ENCODE measurements at places on chromosomes 4 and X. TPM values are rescaled to one million over a fixed set of nuclear protein-coding genes. Genes with fewer than 3 reads are reported as not detected.

GRCh38 chr4:86280246-86280645 lies 79.6 kb downstream of the MAPK10 start:
- no peak overlapping the region for H3K27ac ChIP-seq
- no peaks in the 10 kb centered on the region for H3K36me3 ChIP-seq
- no peak for DNase-seq
- H3K4me1 ChIP-seq, result no peaks in the 10 kb centered on the region
- no peak overlapping the region for H3K4me3 ChIP-seq
- no peaks in the 10 kb centered on the region for H3K27me3 ChIP-seq

DNA sequence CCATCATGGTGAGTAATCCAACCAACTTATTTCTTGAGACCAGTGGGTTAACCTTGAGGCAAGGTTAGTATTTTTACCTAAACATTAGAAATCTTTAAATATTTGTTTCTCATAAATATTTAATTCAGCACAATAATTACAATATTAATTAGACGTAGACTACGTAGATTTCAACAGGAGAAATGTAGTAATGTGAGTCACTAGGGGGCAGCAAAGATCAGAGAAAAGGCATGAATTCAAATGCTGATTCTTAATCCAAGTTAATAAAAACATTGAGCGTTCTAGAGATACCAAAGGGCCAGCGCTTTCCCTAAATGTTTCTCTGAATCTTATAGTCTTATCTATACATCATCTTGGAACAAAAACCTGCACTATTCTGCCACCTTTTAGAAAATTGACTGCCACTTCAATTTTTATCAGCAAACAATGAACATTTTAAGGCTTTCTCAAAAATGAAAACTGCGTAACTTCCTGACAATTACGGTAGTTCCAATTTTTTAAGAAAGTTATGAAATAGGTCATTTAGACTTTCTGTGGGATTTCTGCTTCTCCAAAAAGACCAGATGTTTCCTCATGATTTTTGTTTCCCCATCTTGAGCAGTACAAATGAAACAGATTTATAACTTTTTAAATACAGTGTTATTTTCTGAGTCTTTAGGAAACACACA lies 180.7 kb downstream of the GASK1B start:
- no peaks in the 10 kb centered on the region for H3K4me1 ChIP-seq
- no peak overlapping the region for H3K27ac ChIP-seq
- no peaks in the 10 kb centered on the region for H3K36me3 ChIP-seq
- DNase-seq, result no peak
- no peak overlapping the region for H3K4me3 ChIP-seq
- H3K27me3 ChIP-seq, result no peaks in the 10 kb centered on the region

Gene IL2
- not detected for total RNA-seq

- no peaks in the 10 kb centered on the region for H3K36me3 ChIP-seq
- H3K4me3 ChIP-seq, result no peak overlapping the region
- H3K27ac ChIP-seq, result no peak overlapping the region
- no peaks in the 10 kb centered on the region for H3K27me3 ChIP-seq
- H3K4me1 ChIP-seq, result no peaks in the 10 kb centered on the region
- no peak for DNase-seq
These were observed 55.5 kb downstream of the SMIM20 start for GRCh38 chr4:25969374-25970155.

DNA sequence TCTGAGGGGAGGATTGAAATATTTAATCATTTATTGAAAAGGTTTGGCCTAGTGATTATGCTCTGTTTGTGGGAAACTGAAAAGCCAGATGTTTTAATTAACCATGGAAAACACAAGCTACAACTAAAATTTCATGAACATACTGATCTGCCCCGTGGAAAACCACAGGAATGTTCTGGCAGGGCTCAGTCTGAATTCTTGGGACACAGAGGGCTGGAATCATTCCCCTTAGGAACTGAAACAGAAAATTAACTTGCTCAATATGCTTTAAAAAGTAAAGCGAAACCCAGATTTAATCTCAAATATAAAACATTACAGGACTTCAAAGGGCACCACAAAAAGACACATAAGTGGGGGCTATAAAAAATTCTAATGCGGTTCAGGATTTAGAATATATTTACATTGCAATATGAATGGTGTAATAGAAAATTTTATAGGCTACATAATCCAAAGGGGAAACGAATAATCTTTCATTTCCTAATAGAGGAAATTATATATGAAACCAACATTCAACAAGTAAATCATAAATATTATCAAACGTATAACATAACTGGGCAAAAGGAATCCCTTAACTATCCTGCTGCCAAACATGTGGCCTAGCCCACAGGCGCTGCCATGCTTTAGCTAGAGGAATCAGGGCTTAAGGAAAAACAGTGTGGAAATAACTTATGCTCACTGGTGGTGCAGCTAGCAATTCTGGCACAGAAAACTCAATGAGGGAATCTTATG lies 70.9 kb downstream of the APBB2 start:
- peak overlapping the region; percentile 6 for H3K4me3 ChIP-seq
- no peaks in the 10 kb centered on the region for H3K36me3 ChIP-seq

DNA sequence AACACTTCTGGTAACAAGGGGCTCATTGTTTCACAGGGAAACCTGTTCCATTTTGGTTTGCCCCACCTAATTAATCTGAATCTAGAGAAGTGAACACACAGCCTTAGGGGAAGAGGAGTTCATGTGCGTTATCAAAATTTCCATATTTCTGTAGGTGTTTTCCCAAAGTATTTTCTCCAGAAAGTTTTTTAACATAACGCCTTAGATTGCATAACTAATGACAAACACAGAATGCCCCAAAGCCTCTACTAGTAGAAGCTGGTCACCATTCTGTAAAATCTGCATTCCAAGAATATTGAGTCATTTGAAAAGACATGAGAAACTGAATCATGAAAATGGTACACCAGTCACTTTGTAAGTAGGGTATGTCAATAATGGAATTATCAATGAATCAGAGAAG lies 41.1 kb downstream of the IL13RA2 start:
- H3K4me1 ChIP-seq, result no peaks in the 10 kb centered on the region
- H3K27me3 ChIP-seq, result no peaks in the 10 kb centered on the region
- no peak overlapping the region for H3K27ac ChIP-seq
- no peaks in the 10 kb centered on the region for H3K36me3 ChIP-seq
- no peak overlapping the region for H3K4me3 ChIP-seq

DNA sequence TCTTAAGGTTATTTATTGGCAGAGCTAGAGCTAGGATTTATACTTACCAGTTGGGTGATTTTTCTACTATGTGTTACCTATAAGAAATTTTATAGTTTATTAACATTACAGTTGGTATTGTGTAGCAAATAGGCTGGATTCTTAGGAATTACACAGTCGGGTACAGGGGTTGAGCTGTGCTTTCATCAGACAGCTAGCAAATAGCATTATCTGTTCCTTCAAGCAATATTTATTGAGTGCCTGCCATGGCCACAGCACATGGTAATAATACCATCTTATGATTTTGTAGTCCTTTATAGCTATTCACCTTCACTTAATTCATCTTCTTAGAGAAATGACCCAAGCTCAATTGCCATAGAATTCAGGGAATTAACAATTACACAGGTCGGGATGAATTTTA lies 109.4 kb upstream of the PACRGL start:
- H3K27ac ChIP-seq, result no peak overlapping the region
- no peak for DNase-seq
- no peaks in the 10 kb centered on the region for H3K36me3 ChIP-seq

DNA sequence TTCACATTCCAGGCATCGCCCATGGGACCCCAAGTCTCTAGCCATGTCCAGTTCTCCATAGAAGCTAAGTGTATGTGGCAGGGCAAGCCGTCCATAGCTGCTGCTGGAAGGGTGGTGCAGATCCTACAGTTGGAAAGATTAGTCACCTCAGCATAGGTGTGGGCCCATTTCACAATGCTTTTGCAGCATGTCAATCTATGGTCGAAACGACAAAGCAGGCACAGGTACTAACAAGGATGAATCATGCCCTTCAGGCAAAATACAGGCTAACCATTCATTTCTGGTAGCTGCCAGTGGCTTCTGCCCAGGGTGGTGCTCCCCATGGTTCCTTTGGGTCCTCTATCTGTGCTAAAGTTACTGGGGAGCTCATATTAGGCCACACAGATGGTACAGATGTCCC lies 225.2 kb downstream of the ADGRL3 start:
- no peaks in the 10 kb centered on the region for H3K4me1 ChIP-seq
- no peak overlapping the region for H3K4me3 ChIP-seq
- no peak for DNase-seq

- H3K36me3 ChIP-seq, result no peaks in the 10 kb centered on the region
- peaks cover 2% of the 10 kb centered on the region for H3K27me3 ChIP-seq
- H3K4me3 ChIP-seq, result no peak overlapping the region
These were observed 80.4 kb upstream of the TECRL start for GRCh38 chr4:64489628-64490027.

DNA sequence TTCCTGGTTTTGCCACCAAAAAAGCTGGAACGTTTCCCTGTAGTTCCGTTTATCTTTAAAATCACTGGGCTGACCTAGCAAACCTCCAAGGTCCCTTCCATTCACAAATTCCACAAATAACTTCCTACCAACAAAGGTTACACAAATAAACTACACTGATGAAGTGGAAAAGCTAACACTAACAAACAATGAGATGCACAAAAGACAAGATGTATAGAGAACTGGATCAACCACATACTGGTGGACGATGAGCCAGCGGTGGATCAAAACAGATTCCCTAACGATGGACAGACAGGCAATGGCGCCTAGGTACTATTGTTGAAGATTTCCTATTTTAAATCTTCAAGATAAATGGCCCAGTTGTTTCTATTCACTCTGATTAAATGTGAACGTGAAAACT lies 15.5 kb downstream of the AFAP1 start:
- H3K4me3 ChIP-seq, result no peak overlapping the region
- no peaks in the 10 kb centered on the region for H3K27me3 ChIP-seq
- no peaks in the 10 kb centered on the region for H3K36me3 ChIP-seq
- DNase-seq, result no peak

Gene RBM41
- 17.6 TPM for total RNA-seq

DNA sequence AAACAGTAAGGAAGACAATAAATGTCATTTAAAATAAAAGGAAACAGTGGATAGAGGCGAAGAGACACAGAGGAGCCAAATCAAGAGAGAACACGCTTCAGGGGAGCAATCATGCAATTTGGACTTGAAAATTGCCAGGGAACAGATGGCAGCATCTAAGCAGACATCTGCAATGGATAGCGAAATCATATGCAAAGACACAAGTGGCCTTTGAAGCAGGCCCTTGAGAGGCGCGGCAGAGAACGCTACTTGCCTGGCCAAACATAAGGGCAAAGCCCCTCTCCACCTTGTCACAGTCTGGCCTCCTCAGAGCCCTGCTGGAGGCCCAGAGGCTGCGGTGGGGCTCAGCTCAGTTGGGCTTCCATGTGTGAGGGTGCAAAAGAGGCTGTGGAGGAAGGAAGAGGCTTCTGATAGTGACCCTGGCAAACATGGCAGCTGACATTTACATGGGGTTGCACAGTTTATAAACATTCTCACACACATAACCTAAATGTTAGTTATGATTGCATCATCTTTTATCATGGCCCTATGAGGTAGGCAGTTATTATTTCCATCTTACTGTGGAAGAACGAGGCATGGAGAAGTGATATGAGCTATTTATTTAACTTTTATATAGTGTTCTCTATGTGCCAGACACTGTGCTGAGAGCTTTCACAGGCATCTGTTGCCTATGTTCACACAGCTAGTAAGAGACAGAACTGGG lies 18.3 kb downstream of the ADGRG4 start:
- no peak for DNase-seq
- H3K4me1 ChIP-seq, result no peaks in the 10 kb centered on the region
- H3K27ac ChIP-seq, result no peak overlapping the region
- no peaks in the 10 kb centered on the region for H3K27me3 ChIP-seq

- no peak overlapping the region for H3K4me3 ChIP-seq
- no peaks in the 10 kb centered on the region for H3K27me3 ChIP-seq
- no peaks in the 10 kb centered on the region for H3K4me1 ChIP-seq
- no peaks in the 10 kb centered on the region for H3K36me3 ChIP-seq
These were observed 161.5 kb upstream of the GATB start for GRCh38 chr4:151922306-151922705.

GRCh38 chr4:15784959-15785634 lies 7.0 kb downstream of the CD38 start:
- DNase-seq, result no peak
- H3K27ac ChIP-seq, result no peak overlapping the region
- no peaks in the 10 kb centered on the region for H3K4me1 ChIP-seq

DNA sequence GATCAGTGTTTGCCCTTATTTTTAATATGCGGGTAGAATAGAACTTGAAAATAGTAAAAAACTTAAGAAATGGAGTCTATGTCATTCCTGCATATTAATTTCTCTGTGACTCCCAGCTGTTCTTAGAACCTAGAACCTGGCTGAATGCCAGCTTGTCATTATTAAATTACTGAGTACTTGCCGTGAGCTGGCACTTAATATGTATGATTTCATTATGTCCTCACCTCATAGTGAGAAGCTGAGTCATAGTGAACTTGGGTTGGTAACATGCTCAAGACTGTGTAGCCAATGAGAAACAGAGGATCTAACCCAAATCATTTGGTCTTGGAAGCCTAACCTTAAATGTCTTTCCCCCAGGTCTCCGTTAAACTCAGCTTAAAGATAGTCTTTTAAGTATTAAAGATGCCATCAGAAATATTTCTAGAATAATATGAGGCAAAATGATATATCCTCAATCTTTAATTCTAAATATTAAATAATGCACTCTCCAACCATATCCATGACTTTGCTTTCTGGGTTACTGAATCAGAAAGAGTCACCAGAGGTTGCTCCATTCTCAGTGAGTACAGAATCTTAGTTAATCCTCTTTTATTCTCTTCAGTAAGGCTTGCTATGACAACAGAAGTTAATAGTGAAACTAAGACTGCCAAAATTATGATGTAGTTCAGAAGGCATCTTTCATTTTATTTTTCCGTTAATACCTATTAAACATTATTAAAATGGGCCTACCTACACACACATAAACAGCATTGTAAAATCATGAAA lies 58.6 kb upstream of the TLL1 start:
- no peaks in the 10 kb centered on the region for H3K4me1 ChIP-seq
- DNase-seq, result no peak
- H3K36me3 ChIP-seq, result no peaks in the 10 kb centered on the region
- H3K27ac ChIP-seq, result no peak overlapping the region

- DNase-seq, result no peak
- no peak overlapping the region for H3K27ac ChIP-seq
- H3K4me3 ChIP-seq, result no peak overlapping the region
- no peaks in the 10 kb centered on the region for H3K4me1 ChIP-seq
These were observed 70.6 kb downstream of the TNIP2 start for GRCh38 chr4:2685541-2685940.

Gene LEF1
- 0.59 TPM for total RNA-seq

GRCh38 chr4:33422656-33423055 lies 2702.5 kb downstream of the PCDH7 start:
- no peak overlapping the region for H3K4me3 ChIP-seq
- DNase-seq, result no peak
- H3K27me3 ChIP-seq, result no peaks in the 10 kb centered on the region
- no peaks in the 10 kb centered on the region for H3K36me3 ChIP-seq
- H3K27ac ChIP-seq, result no peak overlapping the region
- no peaks in the 10 kb centered on the region for H3K4me1 ChIP-seq

All from liver (tissue), 10 donors.